Neural crest cell (in vitro differentiated cells): ENCODE measurements at places on chromosomes 5 and 9. TPM values are rescaled to one million over a fixed set of nuclear protein-coding genes. Genes with fewer than 3 reads are reported as not detected.
A peak's percentile ranks its signal among the peaks of the same experiment; 100 is the strongest.

DNA sequence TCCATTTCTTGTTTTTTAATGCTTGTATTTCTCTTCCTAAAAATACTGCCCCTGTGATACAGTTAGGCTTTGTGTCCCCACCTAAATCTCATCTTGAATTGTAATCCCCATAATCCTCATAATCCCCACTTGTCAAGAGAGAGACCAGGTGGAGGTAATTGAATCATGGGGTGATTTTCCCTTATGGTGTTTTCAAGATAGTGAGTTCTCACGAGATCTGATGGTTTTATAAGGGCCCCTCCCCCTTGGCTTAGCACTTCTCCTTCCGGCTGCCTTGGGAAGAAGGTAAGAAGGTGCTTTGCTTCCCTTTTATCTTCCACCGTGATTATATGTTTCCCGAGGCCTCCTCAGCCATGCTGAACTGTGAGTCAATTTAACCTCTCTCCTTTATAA is 227.4 kb downstream of the MAN2A1 start:
- no peak overlapping the region for H3K27ac ChIP-seq
- DNase-seq = no peak
- no peaks in the 10 kb centered on the region for H3K4me1 ChIP-seq
- no peak overlapping the region for H3K4me3 ChIP-seq
- no peaks in the 10 kb centered on the region for H3K27me3 ChIP-seq

DNA sequence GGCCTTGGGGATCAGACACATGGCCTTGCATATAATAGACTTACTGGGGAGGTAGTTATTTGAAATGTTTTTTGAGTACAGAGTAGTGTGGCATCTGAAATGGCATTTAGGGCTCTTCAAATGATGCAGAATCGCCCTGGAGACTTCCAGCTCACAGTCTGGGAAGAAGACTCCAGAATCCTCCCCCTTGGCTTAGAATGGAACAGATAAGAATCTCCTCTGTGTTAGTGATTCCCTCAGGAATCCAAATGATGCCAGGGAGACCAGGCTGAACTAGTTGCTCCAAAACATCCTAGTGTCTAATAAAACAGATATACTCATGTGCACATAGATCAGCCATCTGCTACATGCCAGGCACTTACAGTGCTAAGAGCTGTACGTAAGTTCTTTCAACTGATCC is 38.6 kb upstream of the SMC5 start:
- H3K36me3 ChIP-seq = peaks cover 6% of the 10 kb centered on the region
- no peaks in the 10 kb centered on the region for H3K27me3 ChIP-seq
- DNase-seq = no peak
- H3K27ac ChIP-seq = no peak overlapping the region

GRCh38 chr5:158943057-158943456 is 156.7 kb downstream of the EBF1 start:
- H3K4me3 ChIP-seq = no peak overlapping the region
- no peak overlapping the region for H3K27ac ChIP-seq
- H3K4me1 ChIP-seq = peaks cover 31% of the 10 kb centered on the region
- DNase-seq = no peak
- H3K36me3 ChIP-seq = no peaks in the 10 kb centered on the region

DNA sequence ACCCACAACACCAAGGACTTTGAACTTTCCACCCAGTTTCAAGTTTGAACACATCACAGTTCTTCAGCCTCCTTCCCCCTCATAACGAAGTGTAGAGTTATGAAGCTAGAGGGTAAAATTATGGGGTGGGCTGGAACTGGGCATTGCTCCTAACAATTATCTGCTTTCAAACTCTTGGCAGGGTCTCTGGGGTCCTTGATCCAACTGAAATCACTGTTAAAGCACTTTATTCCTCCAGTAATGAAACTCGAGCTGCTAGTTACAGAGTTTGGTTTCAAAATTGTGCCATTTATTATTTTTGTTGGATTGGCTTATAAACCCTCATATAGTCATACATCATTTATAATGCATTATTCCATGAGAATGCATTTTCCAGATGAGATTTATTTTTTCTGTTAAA is 158.5 kb downstream of the RGS3 start:
- no peaks in the 10 kb centered on the region for H3K27me3 ChIP-seq
- DNase-seq = no peak
- H3K27ac ChIP-seq = peak overlapping the region; percentile 92
- peaks cover 53% of the 10 kb centered on the region for H3K4me1 ChIP-seq

DNA sequence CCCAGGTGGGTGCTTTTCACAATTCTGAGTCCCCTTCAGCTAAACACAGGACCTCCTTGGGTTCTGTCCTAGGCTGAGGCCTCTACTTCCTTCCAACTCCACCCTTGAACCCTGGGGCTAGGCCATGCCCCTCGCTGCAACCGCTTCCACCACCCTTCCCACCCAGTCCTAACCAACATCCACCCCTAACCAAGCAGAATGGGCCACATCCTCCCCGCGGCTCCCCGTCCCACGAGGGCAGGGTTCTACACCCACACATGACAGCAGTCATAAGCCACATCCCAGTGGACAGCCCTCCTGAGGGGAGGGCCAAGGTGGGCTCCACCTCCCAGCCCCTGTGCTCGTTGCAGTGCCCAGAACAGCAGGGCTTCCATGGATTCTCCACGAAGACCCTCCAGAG is 65.8 kb downstream of the SHB start:
- no peak overlapping the region for H3K4me3 ChIP-seq
- DNase-seq = no peak
- H3K27ac ChIP-seq = no peak overlapping the region
- H3K27me3 ChIP-seq = no peaks in the 10 kb centered on the region
- peaks cover 29% of the 10 kb centered on the region for H3K4me1 ChIP-seq

DNA sequence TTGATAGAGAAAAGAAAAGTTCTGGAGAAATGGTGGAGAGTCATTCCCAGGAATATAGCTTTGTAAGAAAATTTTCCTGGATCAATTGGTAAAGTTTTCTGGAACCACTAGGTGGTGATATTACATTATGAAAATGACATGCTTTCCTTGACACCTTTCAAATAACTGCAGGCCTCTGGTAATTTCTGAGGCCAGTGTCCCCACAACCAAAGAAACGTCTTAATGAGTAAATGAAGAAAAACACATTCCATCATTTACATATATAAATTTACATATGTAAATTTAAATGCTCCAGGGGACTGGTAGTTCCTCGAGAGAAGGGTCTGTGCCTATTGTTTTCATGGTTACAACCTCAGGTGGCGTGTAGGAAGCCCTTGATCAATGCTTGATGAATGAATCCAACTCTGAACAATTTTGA is 17.2 kb upstream of the RGS3 start:
- H3K27me3 ChIP-seq = no peaks in the 10 kb centered on the region
- DNase-seq = no peak
- no peak overlapping the region for H3K4me3 ChIP-seq
- peaks cover 9% of the 10 kb centered on the region for H3K4me1 ChIP-seq
- no peak overlapping the region for H3K27ac ChIP-seq
- H3K36me3 ChIP-seq = no peaks in the 10 kb centered on the region

GRCh38 chr9:15400281-15400941 is 22.3 kb upstream of the SNAPC3 start:
- H3K4me1 ChIP-seq = no peaks in the 10 kb centered on the region
- H3K4me3 ChIP-seq = no peak overlapping the region
- H3K27me3 ChIP-seq = no peaks in the 10 kb centered on the region
- H3K36me3 ChIP-seq = peaks cover 4% of the 10 kb centered on the region
- no peak overlapping the region for H3K27ac ChIP-seq

- H3K4me3 ChIP-seq = no peak overlapping the region
- DNase-seq = no peak
- H3K27ac ChIP-seq = no peak overlapping the region
These were observed 8.4 kb upstream of the SLC1A3 start for GRCh38 chr5:36598045-36598444.

DNA sequence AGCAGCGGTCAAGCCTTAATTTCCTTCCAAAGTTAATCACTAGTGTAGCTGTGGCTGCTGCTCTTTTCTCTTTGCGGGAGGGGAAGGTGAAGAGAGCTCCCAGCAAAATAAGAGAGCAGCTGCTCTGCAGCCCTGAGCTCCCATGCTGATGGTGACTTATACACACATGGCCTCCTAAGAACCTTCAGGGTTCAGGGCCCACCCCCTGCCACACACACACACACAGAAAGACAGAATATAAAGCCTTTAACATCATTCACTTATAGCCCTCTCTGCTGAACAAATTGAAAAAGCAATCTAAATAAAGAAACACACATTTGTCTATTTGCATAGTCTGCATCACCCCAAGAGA is 43.6 kb downstream of the GAS1 start:
- no peak for DNase-seq
- peak overlapping the region; percentile 28 for H3K27ac ChIP-seq
- H3K4me3 ChIP-seq = peak overlapping the region; percentile 70

DNA sequence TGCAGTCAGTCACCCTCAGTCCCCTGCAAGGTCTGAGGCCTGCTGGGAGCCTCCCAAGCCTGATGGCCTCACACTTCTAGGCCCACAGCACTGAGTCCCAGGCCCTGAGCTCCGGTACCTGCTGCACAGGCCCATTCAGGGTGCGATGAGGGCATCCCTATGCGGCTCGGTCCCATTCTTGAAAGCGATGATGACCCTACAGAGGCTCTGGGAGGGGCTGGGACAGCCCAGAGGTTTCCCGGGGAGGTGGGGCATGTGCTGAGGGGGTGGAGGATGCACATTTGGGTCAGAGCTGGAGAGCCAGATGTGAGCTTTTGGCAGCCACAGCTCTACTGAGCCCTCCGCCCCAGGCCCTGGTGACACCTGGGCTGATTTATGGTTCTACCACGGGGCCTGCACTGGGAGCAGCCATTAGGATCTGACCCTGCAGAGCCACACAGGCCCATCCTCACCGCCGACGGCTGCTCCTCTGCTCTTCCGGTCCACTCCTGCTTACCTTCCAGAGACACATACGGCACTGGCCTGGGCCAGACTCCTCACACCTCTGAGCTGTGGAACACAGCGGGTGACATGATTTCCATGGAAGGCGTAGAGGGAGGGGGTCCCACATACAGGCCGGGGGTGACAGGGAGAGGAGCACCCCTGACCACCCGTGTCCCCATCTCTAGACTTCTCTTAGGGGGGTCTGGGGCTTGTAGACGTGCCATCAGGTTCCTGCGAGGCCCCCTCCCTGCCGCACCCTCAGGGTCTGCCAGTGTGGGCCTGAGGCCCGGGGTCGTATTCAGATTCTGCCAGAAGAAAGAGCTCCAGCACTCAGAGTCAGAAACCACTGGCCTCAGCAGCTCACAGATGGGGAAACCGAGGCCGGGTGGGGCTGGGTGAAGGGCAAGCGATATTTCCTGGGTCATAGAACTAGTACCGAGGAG is 53.4 kb downstream of the COL23A1 start:
- peaks cover 10% of the 10 kb centered on the region for H3K27me3 ChIP-seq
- peaks cover 31% of the 10 kb centered on the region for H3K4me1 ChIP-seq
- no peak for DNase-seq

GRCh38 chr9:959105-959504 is 17.4 kb upstream of the DMRT3 start:
- DNase-seq = no peak
- H3K36me3 ChIP-seq = no peaks in the 10 kb centered on the region
- no peaks in the 10 kb centered on the region for H3K4me1 ChIP-seq
- H3K27me3 ChIP-seq = peaks cover 61% of the 10 kb centered on the region

GRCh38 chr9:72382405-72382804 is 17.4 kb upstream of the ZFAND5 start:
- no peak overlapping the region for H3K4me3 ChIP-seq
- no peaks in the 10 kb centered on the region for H3K36me3 ChIP-seq
- no peaks in the 10 kb centered on the region for H3K27me3 ChIP-seq
- H3K27ac ChIP-seq = no peak overlapping the region
- no peak for DNase-seq
- H3K4me1 ChIP-seq = peaks cover 21% of the 10 kb centered on the region

GRCh38 chr5:136073714-136074529 is 45.1 kb downstream of the TGFBI start:
- no peak overlapping the region for H3K4me3 ChIP-seq
- DNase-seq = no peak
- H3K4me1 ChIP-seq = no peaks in the 10 kb centered on the region
- H3K36me3 ChIP-seq = no peaks in the 10 kb centered on the region
- H3K27ac ChIP-seq = no peak overlapping the region
- peaks cover 10% of the 10 kb centered on the region for H3K27me3 ChIP-seq

- H3K36me3 ChIP-seq = no peaks in the 10 kb centered on the region
- no peak overlapping the region for H3K27ac ChIP-seq
- H3K4me3 ChIP-seq = no peak overlapping the region
- no peak for DNase-seq
- no peaks in the 10 kb centered on the region for H3K4me1 ChIP-seq
- H3K27me3 ChIP-seq = no peaks in the 10 kb centered on the region
These were observed 1014.1 kb downstream of the PTPRD start for GRCh38 chr9:9598723-9599122.

Gene S1PR3
- total RNA-seq = 7.5 and 7.9 TPM in 2 replicates

Gene RETREG1
- total RNA-seq = 4.6 and 6.2 TPM in 2 replicates

Gene BSPRY
- not detected in 2 replicates for total RNA-seq

Gene ZNF454
- total RNA-seq = 0.26 TPM in 1 of 2 replicates, not detected in the other

Gene SPATA31E1
- total RNA-seq = 0.16 and 0.21 TPM in 2 replicates

Gene FLT4
- 13.1 and 15.7 TPM in 2 replicates for total RNA-seq

Gene GPR21
- 1.0 TPM in 1 of 2 replicates, not detected in the other for total RNA-seq

Gene EGFLAM
- total RNA-seq = 9.1 and 10.3 TPM in 2 replicates

Gene CBY3
- not detected in 2 replicates for total RNA-seq

Gene IL31RA
- not detected in 2 replicates for total RNA-seq

Gene TRPM3
- total RNA-seq = 0.91 and 1.4 TPM in 2 replicates

Gene ZFP2
- 2.9 and 3.4 TPM in 2 replicates for total RNA-seq
